H9 (cell line): ENCODE measurements at places on chromosomes 5 and 9. TPM values are rescaled to one million over a fixed set of nuclear protein-coding genes. Genes with fewer than 3 reads are reported as not detected.
A peak's percentile ranks its signal among the peaks of the same experiment; 100 is the strongest.

- DNase-seq = no peak
Measured at GRCh38 chr5:148979083-148979723, 83.7 kb downstream of the SH3TC2 start.

DNA sequence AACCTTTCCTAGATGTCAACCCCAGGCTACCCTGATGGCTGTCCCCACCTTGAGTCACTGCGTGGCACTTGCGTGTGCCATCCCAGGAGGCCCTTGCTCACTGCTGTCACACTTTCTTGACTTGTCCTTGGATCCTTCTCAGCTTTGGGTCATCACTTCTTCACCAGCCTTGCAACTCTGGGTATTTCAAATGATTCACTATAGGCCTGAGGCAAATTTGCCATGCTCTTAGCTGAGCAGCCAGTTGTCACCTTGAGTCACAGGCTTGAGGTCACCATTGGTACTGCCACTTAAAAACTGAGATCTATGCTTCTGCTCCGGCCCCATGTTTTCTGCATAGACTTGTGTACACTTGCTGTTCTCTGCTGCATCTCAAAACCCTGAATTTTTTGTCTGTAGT lies 84.7 kb downstream of the BASP1 start:
- no peak for DNase-seq

- DNase-seq = no peak
Measured at GRCh38 chr9:90065851-90066250, 461.0 kb downstream of the GADD45G start.

DNA sequence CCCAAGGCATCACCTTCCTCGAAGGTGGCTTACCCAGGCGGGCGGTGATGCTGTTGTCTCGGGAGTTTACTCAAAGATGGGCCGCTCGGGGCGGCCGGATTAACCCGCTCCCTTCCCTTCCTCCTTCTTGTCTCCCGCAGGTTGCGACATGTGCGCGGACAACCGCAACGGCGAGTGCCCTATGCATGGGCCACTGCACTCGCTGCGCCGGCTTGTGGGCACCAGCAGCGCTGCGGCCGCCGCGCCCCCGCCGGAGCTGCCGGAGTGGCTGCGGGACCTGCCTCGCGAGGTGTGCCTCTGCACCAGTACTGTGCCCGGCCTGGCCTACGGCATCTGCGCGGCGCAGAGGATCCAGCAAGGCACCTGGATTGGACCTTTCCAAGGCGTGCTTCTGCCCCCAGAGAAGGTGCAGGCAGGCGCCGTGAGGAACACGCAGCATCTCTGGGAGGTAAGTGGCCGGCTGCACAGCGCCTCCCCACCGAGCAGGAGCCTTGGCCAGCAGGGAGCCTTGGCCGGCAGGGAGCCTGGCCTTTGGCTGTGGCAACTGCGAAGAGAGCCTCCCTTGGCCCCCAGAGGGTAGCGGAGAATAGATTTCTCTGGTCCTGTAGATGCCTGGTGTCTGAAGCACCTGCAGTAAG lies 10.6 kb downstream of the PRDM6 start:
- DNase-seq = peak; percentile 78

The NFIB gene
- total RNA-seq = 13.3 and 14.3 TPM in 2 replicates

GRCh38 chr5:51385216-51385615 lies 2.0 kb downstream of the ISL1 start:
- DNase-seq = no peak

The SPATA31E1 gene
- total RNA-seq = 0.07 and 0.09 TPM in 2 replicates

DNA sequence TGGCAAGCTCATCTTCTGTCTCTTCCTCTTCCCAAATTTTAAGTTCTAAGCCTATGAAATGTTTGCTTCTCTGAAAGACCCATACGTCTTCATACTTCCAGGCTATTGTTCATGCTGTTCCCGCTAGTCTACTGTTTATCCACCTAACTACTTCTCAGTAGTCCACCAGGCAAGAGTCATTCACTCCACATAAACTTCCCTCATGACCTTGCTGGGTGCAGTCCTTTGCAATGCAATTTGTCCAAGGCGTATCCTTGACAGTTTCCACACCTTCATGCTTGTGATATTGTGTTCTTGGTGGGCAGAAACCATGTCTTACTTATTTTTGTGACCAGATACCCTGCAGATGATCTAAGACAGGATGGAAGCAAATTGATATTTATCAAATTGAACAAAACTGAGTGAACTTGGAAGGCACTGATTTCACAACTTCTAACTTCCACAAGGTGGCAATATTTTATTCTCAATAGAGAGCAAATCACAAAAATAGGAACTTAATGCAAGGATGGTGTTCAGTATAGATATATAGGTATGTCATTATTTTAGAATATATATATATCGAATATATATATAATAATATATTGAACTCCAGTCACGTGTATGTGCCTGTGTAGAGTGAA lies 30.3 kb downstream of the TYRP1 start:
- no peak for DNase-seq

The PLPPR1 gene
- total RNA-seq = 1.8 and 2.4 TPM in 2 replicates

- DNase-seq = no peak
Measured at GRCh38 chr9:20551835-20552234, 70.5 kb downstream of the MLLT3 start.

DNA sequence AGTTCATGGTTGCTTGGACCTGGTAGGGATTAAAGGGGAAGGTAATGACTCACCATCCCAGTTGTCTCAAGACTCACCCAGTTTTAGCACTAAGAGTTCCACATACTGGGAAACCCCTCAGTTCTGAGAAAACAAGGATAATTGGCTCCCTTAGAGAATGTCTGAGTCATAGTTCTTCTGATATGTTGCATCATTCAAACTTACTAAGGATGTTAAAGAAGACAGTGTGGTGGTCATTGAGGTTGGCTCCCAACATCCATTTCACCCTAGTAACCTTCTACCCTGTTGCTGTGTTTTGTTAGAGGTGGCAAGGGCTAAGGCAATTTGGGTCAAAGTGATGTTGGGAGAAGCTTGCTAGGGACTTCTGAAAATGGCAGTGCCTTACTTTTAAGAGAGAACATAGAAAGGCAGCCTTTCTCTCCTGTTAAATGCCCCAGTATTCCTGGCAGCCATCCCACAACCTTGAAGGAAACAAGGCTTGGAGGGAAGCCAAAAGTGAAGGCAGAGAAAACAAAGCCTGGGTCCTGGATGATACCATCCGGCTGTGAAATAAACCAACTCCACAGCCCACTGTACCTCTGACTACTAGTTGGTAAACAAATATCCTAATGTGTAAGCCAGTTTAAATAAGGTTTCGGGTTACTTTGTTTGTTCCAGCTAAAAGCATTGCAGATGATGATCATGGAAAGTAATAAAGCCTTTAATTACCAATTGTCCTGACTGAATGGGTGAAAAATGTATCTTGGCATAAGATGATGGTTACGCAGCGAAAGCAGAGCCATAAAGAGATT lies 80.4 kb upstream of the ADAMTSL1 start:
- no peak for DNase-seq

GRCh38 chr9:14277761-14278160 lies 36.2 kb downstream of the NFIB start:
- DNase-seq = no peak
